Kidney (tissue), 22 donors: ENCODE measurements at places on chromosomes 16 and 17. TPM values are rescaled to one million over a fixed set of nuclear protein-coding genes. Genes with fewer than 3 reads are reported as not detected.

The HP gene
- polyA plus RNA-seq, result 73.9 TPM

The RND2 gene
- 2.3 TPM for polyA plus RNA-seq

The AARSD1 gene
- 45.6 TPM for polyA plus RNA-seq

The SHISA6 gene
- polyA plus RNA-seq, result 0.84 TPM

DNA sequence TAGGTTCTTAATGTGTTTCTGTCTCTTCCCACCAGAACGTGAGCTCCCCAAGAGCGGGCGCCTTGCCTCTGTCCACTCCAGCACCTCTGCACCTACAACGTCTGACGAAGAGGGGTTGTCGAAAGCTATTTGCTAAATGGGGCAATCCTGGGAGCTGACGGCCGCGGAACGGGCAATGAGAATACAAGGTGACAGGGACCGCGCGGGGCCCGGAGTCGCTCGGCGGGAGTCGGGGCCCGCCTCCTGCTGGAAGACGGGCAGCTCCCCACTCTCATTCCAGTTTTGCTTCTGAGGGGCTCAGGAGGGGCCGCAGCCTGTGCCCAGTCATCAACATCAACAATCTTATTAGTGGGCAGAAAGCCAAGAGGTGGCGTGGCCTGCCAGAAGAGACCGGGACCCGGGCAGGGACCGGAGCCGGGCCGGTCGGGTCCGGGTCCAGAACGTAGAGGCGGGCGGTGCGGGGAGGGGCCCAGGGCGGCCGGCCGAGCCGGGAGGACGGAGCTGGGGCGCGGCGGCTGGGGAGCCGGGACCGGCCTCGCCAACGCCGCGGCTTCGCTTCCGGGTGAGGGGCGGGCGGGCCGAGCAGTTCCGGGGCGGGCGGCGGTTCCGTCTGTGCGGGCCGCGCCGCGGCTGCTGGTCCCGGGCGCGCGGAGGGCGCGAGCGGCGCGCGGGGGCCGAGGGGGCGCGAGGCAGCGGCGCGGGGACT lies at the start of gene MOSMO:
TSS of gene MOSMO (plus strand) at position 603 of the 706 bp plus-strand sequence. CDS start 191 bp downstream, outside the sequence.
- peak within 1 kb of the TSS; percentile 77 for H3K4me3 ChIP-seq
- H3K27ac ChIP-seq, result peak within 1 kb of the TSS; percentile 65
- H3K4me1 ChIP-seq, result peaks cover 8% of the 10 kb centered on the region

- H3K27ac ChIP-seq, result peak overlapping the region; percentile 90
- no peaks in the 10 kb centered on the region for H3K36me3 ChIP-seq
- peaks cover 61% of the 10 kb centered on the region for H3K4me1 ChIP-seq
- H3K4me3 ChIP-seq, result no peak overlapping the region
- no peaks in the 10 kb centered on the region for H3K27me3 ChIP-seq
Measured at GRCh38 chr17:45310380-45311324, 6.2 kb downstream of the MAP3K14 start.

GRCh38 chr16:58099097-58099955 lies 29.9 kb downstream of the CFAP20 start:
- no peaks in the 10 kb centered on the region for H3K27me3 ChIP-seq
- H3K4me1 ChIP-seq, result no peaks in the 10 kb centered on the region
- H3K4me3 ChIP-seq, result no peak overlapping the region
- no peak overlapping the region for H3K27ac ChIP-seq

GRCh38 chr17:82970818-82971590 lies 108.4 kb upstream of the METRNL start:
- H3K27me3 ChIP-seq, result no peaks in the 10 kb centered on the region
- H3K27ac ChIP-seq, result no peak overlapping the region
- DNase-seq, result no peak
- H3K36me3 ChIP-seq, result no peaks in the 10 kb centered on the region
- H3K4me3 ChIP-seq, result no peak overlapping the region
- H3K4me1 ChIP-seq, result no peaks in the 10 kb centered on the region

DNA sequence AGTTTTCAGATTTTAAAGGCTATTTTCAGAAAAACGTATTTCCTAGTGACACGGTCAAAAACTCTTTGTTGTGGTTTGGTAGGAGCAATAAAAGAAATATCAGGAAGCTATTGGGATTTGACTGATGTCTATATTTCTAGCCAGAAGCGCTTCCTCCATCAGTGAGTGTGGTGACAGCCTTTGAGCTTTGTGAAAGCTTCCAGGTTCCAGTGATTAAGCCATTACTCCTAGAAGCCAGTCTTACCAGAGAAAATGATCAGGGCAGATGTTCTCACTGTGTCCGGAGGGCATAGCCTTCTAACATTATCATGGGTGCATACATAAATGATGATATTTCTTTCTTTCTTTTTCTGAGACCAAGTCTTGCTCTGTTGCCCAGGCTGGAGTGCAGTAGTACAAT lies 39.6 kb downstream of the MAP2K6 start:
- no peak overlapping the region for H3K4me3 ChIP-seq
- H3K36me3 ChIP-seq, result no peaks in the 10 kb centered on the region
- no peak overlapping the region for H3K27ac ChIP-seq
- H3K4me1 ChIP-seq, result no peaks in the 10 kb centered on the region
- no peak for DNase-seq
- no peaks in the 10 kb centered on the region for H3K27me3 ChIP-seq

GRCh38 chr17:11807606-11808005 lies 189.7 kb downstream of the ZNF18 start:
- no peak overlapping the region for H3K27ac ChIP-seq
- H3K4me1 ChIP-seq, result no peaks in the 10 kb centered on the region
- H3K36me3 ChIP-seq, result no peaks in the 10 kb centered on the region
- H3K4me3 ChIP-seq, result no peak overlapping the region
- DNase-seq, result no peak

GRCh38 chr17:81012574-81013447 lies 21.2 kb downstream of the CHMP6 start:
- H3K36me3 ChIP-seq, result no peaks in the 10 kb centered on the region
- H3K4me3 ChIP-seq, result no peak overlapping the region
- no peak overlapping the region for H3K27ac ChIP-seq
- no peak for DNase-seq
- no peaks in the 10 kb centered on the region for H3K27me3 ChIP-seq

DNA sequence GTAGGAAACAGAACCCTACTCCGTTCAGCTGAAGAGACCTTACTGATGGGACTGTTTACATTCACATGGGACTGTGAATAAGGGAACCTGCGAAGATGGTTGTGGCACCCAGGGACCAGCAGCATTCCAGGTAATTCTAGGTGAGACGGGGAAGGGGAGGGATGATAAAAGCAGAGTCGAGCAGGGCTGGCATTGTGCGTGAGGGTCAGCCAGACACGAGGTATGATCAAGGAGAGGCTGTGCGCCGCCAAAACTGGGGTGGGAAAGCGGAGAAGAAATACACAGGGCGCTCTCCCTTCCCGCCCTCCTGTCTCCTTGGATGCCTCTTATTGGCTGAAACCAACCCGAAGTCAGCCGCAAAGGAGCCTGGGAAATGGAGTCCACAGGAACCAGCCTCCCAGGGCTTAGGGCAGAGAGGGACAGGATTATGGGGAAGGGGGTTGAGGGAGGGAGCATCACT lies 38.4 kb upstream of the CSNK2A2 start:
- peak overlapping the region; percentile 62 for H3K4me3 ChIP-seq
- H3K27ac ChIP-seq, result no peak overlapping the region
- H3K4me1 ChIP-seq, result no peaks in the 10 kb centered on the region
- peak; percentile 77 for DNase-seq
- no peaks in the 10 kb centered on the region for H3K36me3 ChIP-seq

DNA sequence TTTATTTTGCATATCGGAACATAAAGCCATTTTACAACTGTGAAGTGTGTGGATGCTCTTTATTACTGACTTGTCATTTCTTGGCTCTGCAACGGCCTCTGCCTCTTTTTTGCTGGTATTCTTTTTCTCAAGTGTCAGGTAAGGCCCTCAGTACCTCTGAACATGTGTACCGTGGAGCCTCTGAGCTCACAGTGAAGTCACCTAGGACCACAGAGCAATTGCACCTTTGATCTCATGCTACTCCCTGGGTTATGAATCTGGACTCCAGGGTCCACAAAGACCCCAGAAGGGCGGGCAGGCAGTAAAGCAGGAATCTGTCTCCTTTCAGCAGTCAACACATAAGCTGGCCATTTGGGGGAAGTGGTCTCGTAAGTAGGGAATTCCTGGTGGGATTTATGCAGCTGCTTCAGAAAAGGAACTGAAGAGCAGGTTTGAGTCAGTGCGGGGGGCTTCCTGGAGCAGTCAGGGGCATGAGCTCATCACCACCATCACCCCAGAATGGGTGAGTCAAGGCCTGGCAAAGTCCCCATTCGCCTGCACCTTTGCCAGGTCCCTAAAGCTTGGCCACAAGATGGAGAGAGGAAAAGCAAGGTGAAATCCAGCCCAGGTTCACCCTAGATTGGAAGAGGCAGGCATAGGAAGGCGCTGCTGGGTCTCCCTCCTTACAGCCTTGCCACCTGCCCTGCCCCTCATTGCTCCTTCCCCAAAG lies 33.0 kb downstream of the TBX4 start:
- no peak overlapping the region for H3K27ac ChIP-seq
- no peaks in the 10 kb centered on the region for H3K27me3 ChIP-seq
- no peaks in the 10 kb centered on the region for H3K36me3 ChIP-seq
- H3K4me1 ChIP-seq, result no peaks in the 10 kb centered on the region

- H3K27ac ChIP-seq, result no peak overlapping the region
- no peak overlapping the region for H3K4me3 ChIP-seq
- DNase-seq, result no peak
- no peaks in the 10 kb centered on the region for H3K27me3 ChIP-seq
- H3K4me1 ChIP-seq, result no peaks in the 10 kb centered on the region
Measured at GRCh38 chr16:30437511-30438046, 7.7 kb upstream of the DCTPP1 start.
